ENCODE measurements at places on chromosomes 5 and 9. TPM values are rescaled to one million over a fixed set of nuclear protein-coding genes. Genes with fewer than 3 reads are reported as not detected.

DNA sequence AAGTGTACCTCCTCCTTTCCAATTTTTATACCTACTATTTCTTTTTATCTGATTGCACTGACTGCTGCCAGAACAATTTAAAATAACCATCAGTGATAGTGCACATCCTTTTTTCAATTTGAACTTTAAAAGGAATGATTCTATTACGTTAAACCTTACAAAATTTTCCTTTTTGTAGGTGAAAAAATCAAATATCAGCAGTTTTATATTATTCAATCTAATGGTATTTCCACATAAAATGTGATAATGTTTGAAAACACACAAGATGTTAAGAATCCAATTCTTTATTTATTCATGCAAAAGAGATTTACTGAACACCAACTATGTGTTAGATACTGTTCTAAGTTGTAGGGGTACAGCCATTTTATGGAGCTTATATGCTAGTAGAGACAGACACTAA is 105.7 kb downstream of the GDNF start:
- DNase-seq: no peak

- DNase-seq: no peak
Observed at GRCh38 chr9:18346745-18347144, 127.2 kb upstream of the ADAMTSL1 start.

DNA sequence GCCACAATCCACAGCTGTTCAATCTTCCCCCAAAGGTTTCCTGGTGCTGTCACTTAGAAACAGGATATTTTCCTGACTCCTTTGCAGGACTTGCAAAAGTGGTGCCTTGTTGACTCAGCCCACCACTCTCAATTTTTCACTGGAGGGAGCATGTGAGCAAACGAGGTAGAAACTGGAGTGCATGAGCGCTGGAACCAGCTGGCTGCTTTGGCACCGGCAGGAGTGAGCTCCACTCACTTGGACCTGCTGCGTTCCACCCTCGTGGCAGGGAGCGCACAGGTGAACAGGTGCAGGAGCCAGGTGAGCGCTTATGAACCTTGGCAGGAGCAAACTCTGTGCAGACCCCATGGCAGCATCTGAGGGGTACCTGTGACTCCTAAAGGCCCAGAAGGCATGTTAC is 364.1 kb upstream of the RORB start:
- DNase-seq: no peak

GRCh38 chr9:115046824-115047223 is 71.1 kb downstream of the TNC start:
- no peak for DNase-seq

DNA sequence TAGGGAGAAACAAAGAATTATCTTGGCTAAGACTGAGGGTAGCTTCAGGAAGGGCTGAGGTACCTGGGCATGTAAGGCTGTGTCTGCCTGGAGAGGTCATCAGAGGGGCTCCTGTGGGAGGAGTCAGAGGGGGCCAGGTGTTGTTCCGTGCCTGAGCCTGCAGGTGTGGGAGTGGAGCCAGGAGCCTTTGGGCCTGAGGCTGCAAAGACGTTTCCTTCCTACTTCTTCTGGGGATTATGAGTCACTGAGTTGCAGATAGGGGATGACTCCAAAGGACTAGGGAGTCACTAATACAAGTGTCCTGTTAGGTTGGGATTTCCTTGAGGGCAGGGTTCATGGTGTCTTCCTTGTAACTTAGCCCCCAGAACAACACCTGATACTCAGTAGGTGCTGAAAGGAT is 391.1 kb downstream of the ARHGEF28 start:
- peak; percentile 82 for DNase-seq

GRCh38 chr5:106417163-106417562 is 1253.6 kb downstream of the EFNA5 start:
- DNase-seq: no peak

Gene BTNL3
- not detected for total RNA-seq

Measured in PC-3 (cell line).